ENCODE measurements at places on chromosomes 3 and 15. TPM values are rescaled to one million over a fixed set of nuclear protein-coding genes. Genes with fewer than 3 reads are reported as not detected.

The SEMA6D gene
- total RNA-seq = 0.59 TPM

The ACP3 gene
- total RNA-seq = 47.5 TPM

The CACNA2D3 gene
- not detected for total RNA-seq

The GPR149 gene
- total RNA-seq = not detected

The FMN1 gene
- total RNA-seq = 0.59 TPM

The COL6A5 gene
- total RNA-seq = not detected

The RPP25 gene
- 13.6 TPM for total RNA-seq

The SERPINI2 gene
- total RNA-seq = not detected

The TBC1D2B gene
- 31.3 TPM for total RNA-seq

The SLC9A9 gene
- 6.8 TPM for total RNA-seq

The KY gene
- 0.73 TPM for total RNA-seq

The TGM4 gene
- total RNA-seq = under 0.01 TPM

The TIMP4 gene
- 12.7 TPM for total RNA-seq

The PGBD4 gene
- 1.8 TPM for total RNA-seq

The SERINC4 gene
- total RNA-seq = 0.20 TPM

Measured in subcutaneous preadipocyte (primary cell).